Stimulated activated CD4-positive, alpha-beta T cell treated with anti-CD3 and anti-CD28 coated beads, Interleukin-1b, Interleukin-23, amount 100 ng/mL, for 1 hour (primary cell): ENCODE measurements at places on chromosomes 16 and 17.

DNA sequence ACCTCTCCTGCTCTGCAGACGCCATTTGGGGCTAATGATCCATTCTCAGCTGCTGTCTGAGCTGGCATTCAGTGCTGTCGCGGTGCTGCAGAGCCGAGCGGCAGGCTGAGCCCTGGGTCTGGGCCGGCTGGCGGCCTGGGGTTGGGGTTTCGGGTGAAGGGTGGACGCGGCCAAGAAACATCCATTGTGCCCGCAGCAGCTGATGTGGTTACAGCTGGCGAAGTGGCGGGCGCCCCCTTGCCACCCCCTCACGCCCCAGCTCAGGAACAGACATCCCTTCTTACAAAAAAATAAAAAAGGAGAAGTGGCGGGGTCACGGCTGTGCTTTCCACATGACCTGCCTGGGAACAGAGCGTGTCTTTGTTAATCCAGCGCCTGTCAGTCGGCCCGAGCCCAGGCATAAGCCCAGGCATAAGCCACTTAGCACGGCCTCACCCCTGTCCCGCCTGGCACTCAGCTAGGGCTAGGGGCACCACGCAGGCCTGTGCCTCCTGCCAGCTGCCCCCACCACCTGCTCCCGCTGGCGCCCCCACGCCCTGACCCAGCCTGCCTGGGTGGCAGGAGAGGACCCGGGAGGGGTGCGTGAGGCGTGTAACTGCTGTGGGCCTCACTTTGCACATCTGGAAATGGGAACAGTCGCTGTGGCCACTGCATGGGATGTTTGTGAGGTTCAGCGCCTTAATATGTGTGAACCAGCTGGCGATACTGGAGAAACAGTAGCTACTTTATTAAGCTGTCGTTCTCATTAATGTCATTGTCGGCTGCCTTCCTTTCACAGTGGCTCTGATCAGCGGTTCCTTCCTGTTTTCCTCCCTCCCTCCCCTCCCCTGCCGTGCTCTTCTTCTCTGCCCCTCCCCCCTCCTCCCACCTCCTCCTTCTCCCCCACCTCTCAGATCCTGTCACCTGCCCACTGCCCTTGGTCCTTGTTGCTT is 197.7 kb upstream of the CIBAR2 start:
- no peak for DNase-seq

GRCh38 chr16:27925612-27926011 is 137.9 kb downstream of the GSG1L start:
- no peak for DNase-seq

- DNase-seq, result no peak
Observed at GRCh38 chr16:80973991-80974390, 32.7 kb downstream of the CMC2 start.

GRCh38 chr17:64209356-64209941 is 53.6 kb downstream of the TEX2 start:
- DNase-seq, result no peak

DNA sequence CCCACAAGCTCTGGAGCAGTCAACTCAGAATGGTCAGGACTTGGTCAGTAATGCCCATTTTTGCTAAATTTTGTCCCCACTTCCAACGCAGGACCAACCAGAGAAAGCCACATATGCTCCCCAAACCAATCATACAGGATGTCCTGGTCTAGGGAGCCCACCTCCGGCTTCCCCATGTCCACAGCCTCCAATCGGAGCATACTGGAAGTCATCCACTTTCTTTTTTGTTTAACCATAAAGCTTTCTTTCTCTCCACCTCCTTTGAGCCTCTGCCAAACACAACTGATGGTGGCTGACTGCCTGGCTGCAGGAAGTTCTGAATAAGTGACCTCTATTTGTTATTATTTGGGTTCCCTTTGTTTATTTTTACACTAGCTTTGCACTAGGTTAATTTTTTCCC is 549.1 kb downstream of the WWOX start:
- no peak for DNase-seq

DNA sequence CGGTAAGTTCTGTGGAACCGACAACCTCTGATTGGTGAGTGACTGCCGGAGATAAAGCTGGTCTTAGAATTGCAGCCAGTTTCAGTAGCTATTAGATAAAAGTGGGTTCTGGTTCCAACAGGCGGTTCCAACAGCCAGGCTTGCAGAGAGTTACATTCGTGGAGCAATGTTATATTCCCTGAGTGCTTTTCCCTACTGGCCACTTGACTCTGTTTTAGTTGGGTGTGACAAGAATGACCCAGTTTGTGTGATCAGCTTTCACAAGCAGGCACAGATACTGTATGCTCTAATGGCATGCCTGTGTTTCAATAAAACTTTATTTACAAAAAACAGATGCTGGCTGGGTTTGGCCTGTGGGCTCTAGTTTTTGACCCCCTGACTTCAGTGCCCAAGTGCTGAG is 196.6 kb downstream of the SNX29 start:
- no peak for DNase-seq

GRCh38 chr16:70611224-70611598 is 35.1 kb upstream of the IL34 start:
- no peak for DNase-seq

- DNase-seq, result peak; percentile 31
Observed at GRCh38 chr17:49217651-49218413, 7.3 kb downstream of the ABI3 start.

GRCh38 chr17:49204516-49204915 is 5.9 kb downstream of the GNGT2 start:
- no peak for DNase-seq

- DNase-seq, result no peak
Observed at GRCh38 chr16:12170103-12171040, 193.8 kb downstream of the SNX29 start.

DNA sequence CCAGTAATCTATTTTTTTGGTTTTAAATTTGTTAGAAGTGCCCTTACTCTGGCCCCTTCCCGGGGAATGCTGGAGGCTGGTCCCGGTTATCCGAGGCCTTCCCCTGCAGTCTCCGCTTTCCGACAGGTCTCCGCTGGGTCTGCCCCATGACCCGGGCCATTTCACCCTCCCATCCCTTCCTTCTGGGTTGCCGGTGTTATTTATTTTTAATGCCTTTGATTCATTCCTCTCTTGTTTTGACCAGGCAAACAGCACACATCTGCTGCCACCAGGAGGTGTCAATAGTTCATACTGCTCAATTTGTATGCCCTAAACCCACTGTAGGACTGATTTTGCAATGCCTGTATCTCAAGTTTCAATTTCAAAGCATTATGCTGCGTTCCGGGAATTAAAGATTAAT is 113.2 kb upstream of the IRX5 start:
- DNase-seq, result no peak

- DNase-seq, result no peak
Observed at GRCh38 chr17:28917465-28917864, 14.6 kb upstream of the DHRS13 start.

DNA sequence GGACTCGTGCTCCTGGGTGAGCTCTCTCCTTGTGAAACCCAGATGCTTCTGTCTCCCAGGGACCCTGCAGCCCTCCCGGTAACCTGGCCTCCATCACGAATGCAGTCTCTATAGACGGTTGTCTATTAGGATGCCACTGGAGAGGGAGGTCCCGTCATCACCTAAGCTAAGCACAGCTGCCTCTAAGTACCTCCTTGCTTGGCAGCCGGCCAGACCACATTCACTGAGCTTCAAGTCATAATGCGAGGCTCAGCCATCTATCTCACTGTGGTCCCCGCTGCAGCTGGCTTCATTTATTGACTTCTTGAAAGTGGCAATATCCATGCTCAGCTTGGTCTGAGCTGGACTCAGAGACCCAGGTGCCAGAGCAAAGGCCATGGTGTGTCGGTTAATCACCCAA is 74.5 kb upstream of the HSBP1 start:
- DNase-seq, result no peak

GRCh38 chr16:333406-334094 is 19.0 kb downstream of the AXIN1 start:
- DNase-seq, result no peak

DNA sequence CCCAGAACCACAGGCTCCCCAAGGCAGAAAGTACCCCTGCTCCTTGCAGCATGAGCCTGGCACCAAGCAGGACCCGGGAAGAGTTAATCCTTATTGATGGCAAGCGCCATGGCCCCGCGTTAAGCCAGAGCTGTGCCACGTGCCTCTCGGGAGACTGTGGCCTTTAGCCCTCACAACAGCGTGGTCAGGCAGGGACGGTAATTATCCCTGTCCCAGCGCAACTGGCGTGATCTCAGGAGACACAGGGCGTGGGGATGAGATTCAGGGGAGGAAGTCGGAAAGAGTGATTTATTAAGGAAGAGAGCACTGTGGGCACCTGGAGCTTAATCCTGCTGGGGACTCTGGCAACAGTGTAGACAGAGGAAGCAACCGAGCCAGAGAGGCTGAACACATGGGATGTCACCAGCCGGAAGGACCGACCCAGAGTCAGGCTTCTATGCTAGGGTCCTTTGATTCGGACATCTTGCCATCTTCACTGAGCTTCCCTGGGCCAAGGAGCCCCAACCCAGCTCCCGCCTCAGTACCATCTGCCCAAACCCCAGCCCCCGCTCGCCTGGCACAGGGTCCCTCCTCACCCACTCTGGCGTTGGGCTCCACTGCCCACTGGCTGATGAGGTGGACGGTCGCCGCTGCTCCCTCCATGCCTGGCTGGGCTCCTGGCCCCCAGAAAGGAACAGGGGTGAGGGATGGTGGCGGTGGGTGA is 16.9 kb downstream of the OTOP3 start:
- DNase-seq, result no peak

DNA sequence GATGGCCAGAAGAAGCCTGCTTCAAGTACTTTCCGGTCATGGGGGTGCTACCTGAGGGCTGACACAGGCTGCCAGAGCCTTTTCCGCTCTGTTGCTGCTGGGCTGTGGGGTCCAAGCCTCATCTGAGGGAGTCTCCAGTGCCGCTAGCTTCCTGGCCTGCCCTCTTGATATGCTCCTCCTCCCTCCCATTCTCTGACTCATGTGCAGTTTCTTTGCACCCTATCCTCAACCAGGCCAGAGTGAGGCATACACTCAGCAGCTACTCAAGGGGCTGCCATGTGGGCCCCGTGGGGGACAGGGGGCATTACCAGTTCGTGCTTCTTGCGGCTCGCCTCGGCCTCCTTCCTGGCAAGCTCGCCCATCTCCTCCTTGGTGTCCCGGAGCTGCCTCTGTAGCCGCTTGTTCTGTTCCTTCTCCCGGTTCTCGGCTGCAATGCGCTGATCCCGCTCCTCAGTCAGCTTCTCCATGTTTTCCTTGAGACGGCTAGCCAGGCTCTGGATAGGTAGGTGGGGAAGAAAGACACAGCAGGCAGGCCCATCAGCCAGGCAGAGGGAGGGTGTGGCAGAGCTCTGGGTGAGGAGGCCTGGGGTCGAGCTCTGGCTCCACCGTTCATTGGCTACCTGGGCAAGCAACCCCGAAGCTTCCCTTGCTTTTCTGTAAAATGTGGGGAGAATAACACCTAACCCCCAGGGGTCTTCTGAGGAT is 43.8 kb downstream of the PIPOX start:
- no peak for DNase-seq

GRCh38 chr16:15894571-15895374 is 6.4 kb upstream of the CEP20 start:
- no peak for DNase-seq

DNA sequence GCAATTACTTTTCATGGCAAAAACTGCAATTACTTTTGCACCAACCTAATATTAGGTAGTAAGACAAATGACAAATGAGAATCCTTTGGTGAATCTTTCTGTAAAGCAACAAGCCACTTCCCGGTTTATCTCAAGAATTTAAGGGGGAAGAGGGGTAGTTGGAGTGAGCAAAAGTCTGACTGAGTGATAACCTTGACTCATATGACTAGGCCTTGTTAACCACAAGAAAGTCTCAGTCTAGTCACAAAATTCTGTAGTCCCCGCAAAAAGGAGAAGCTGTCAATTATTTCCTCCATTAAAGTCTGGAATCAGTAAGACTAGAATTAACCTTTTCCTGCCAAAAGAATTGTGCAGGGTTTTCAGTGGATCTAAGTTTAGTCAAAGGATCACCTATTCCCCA is 72.2 kb upstream of the GNAO1 start:
- no peak for DNase-seq
